GM13976 (cell line): ENCODE measurements at places on chromosomes 1 and 21.

DNA sequence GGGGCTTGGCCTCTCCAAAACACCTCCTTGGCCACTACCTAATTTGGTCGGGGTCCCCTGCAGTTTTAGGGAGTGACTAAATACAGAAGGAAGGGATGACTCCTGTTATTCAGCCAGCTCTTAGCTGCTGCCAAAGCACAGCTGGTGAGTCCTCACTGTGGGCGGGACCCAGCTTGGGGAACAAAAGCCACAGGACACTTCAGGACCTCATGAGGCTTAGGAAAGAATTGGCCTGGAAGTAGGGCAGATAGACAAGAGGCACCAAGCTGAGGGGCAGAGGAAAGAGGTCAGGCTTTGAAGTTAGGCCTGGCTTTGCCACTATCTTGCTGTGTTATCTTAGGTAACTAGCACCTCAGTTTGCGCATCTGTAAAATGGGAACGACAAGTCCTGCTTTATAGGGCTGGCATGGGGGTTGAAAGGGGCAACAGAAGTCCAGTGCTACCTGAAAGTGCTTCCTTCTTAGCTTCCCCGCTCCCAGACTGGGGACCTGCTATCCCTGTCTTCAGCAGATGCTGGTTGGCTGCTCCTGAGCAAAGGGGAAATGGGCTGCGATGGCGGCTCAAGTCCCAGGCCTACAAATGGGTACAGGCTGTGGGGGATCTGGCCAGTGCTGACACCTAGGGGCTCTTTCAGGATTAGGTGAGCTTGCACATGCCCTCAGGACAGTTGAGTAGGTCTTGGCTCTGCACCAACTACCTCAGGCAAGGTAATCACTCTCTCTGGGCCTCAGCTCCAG, 15.7 kb downstream of the IFI6 start:
- no peak for DNase-seq

DNA sequence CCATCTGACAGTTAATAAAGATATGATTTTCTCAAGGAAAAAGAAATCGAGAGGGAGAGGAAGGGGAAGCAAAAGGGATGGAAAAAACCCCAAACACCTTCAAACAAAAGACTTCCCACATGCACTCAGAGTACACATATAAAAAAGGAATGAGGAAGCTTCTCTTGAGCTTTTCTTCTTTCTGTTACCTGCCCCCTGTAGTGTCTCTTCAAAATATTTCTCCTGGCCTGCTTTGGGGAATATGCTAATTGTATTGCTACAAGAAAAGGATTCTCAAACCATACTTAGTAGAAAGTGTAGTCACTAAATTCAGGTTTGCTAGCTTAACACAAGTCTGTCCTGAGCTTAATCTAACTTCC, 58.7 kb downstream of the KIF14 start:
- peak; percentile 18 for DNase-seq

- DNase-seq: no peak
These were observed 81.1 kb downstream of the SIK1 start for GRCh38 chr21:43345746-43346409.

DNA sequence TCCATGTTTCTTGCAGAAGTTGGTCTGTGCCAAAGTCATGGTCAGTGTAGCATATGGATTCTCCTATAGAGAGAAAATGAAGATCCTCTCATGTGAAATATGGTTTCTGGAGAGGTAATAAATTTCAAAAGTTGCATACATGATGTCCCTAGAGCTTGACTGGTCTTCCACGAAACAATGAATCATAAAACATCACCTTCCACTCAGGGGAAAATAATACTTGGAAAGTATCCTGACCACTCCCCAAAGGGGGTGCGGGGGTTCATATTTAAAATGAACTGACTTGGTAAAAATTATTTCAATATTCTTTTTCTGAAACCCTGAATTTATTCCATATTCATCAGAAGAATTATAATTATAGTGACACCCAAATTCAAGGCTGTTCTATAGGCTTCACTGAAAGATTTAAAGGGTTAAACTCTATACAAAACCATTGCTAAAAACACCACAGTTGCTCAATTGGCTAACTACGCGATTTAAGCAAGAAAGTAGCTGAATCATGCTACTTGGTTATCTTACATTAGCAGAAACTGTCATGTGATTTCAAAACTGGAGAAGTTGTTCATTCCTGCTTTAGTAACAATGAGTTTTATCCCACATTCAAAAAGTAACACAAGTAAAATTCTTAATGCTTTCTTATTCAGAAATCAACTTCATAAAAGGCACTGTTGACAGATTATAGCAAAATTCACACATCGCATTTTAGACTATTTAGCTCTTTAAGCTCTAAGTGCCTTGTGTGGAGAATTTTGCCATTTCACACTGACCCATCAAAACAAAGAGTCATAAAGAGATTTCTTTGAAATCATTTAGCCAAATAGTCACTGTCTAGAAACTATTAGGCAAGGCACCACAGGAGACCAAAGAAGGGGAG, 5.3 kb downstream of the CREG1 start:
- no peak for DNase-seq

- DNase-seq: no peak
These were observed 22.6 kb downstream of the TUFT1 start for GRCh38 chr1:151562661-151563060.

DNA sequence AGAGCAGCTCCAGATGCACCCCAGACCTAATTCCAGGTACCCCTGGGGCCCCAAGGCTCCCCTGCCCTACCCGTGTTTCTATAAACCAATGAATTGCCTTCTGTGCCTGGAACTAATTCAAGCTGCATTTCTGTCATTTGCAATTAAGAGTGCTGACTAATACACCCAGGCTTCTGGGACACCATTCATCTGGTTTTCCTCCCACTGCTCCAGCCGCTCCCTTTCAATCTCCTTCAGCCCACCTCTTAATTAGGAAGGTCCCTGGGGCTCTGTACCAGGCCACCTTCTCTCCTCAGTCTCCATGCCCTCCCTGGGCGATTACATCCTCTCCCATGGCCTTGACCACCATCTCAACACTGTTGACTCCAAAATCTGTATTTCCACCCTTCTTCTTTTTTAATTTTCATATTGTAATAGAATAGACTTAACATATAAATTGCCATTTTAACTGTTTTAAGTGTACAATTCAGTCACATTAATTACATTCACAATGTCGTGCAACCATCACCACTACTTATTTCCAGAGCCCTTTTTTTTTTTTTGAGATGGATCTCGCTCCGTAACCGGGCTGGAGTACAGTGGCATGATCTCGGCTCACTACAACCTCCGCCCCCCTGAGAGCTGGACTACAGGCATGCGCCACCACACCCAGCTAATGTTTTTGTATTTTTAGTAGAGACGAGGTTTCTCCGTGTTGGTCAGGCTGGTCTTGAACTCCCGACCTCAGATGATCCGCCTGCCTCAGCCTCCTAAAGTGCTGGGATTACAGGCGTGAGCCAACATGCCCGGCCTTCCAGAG, 9.2 kb upstream of the GJB3 start:
- no peak for DNase-seq

- no peak for DNase-seq
These were observed 124.6 kb upstream of the CXADR start for GRCh38 chr21:17388226-17388625.

- no peak for DNase-seq
These were observed 3.5 kb downstream of the MYCL start for GRCh38 chr1:39898191-39898590.

DNA sequence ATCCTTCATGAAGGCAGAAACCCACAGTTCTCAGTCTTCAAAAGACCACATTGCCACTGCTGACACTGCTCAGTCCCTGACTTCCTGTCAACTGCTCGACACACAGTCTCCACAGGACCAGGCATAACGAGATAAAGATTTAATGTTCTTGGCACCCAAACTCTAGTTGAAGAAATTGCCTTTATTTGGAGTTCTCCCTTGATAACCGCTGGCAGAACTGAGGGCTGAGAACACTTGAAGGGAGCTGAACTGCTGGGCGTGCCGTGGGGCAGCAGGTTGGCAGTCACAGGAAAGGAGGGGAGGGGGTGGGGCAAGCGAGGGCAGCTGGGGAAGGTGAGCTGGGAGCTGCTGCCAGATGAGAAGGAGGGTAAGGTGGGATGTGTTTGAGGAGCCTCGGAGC, 15.9 kb downstream of the HENMT1 start:
- DNase-seq: no peak

DNA sequence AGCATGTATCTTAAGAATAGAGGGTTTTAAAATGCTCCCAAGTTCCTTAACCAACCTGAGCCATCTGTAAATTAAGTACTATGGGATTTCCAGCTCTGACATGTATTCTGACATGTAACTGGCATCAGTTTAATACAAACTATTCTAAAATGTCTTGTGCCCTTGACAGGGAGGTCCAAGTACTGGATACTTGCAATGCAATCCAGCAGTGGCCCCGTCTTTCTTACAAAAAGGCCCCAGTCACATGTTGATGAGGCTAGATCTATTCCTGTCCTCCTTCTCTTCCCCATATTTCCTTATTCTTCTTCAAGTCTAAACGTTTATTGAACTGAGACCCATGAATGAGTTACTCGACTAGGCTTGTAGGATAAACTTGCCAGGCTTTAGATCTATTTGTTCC, 46.4 kb downstream of the MRPL39 start:
- no peak for DNase-seq

DNA sequence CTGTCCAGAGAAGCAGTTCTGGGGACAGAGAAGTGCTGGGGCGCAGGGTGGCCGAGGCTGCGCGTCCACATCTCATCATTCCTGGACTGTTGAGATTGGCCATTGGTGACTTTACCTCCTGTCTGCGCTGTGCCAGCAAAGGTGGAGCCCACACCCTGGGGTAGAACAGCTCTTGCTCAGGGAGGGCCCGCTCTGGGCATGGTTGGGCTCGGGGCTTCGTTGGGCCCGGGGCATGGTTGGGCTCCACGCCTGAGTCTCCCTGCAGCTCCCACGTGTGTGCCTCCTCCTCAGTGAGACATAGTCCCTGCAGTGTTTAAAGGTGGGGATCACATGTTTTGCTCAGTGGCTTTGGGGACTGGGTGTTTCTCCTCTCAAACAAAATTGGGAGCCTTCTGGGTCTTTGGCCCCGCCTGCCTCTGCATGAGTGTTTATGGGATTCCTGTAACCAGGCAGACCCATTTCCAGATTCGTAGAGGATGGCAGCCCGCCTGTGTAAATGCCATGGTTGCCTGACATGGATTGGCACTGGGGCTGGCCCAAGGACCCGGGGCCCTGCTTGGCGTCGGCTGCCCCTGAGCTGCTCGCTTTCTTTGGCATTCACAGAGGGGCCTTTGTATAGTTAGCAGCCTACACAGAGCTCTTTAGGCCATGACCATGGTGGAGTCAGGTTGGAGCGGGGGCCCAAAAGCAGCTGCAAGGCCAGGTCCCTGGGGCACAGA, 104.6 kb downstream of the TLR5 start:
- no peak for DNase-seq

DNA sequence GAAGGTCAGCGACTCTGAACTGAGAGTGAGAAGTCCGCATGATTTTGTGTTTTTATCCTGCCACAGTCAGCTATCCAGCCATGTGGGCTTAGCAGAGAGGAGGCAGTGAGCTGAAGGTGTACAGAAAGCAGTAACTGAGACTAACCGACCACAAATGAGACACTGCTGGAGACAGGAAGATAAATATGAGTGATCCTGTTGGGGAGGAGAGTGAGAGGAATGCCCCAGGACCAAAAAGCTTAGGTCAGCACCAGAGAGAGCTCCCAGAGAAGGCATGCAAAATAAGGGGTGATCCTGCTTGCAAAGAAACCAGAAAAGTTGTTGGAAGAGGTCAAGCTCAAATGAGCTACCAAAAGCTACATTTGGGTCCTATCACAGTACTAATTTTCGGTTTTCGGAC, 63.7 kb downstream of the HLCS start:
- DNase-seq: no peak

DNA sequence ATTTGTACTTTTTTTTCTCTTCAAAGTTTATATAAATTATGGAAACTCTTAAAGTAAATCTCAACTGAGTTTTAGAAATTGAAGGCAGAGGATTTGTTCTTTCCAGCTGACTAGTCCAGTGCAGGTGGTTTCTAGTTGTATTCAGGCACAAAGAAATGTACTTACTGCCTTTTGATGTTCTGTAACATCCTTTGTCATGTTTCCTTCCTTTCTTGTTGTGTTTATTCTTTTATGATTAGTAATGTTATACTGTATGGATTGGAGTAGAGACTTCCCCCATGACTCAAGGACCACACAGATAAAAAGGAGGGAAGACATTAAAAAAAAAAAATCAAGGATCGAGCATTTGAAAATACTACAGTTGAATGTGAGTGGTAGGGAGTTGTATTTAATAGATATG, 8.0 kb downstream of the HIPK1 start:
- DNase-seq: no peak

DNA sequence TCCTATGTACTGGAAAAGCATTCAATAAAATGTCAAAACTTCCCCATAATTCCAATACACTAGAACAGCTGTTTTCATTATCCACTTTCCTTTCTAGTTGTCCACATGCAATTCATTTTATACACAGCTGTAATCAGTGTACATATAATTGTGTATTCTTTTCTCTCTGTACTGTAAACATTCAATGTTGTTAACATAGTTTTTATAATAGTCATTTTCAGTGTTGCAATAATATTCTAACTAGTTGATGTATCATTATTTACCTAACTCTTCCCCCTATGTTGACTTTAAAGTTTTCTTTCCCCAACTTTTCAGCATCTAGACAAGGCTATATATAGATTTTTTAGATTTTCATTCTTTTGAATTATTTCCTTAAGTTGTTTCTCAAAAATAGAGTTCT, 44.4 kb downstream of the DIPK1A start:
- no peak for DNase-seq

- no peak for DNase-seq
These were observed 678.0 kb upstream of the ZP4 start for GRCh38 chr1:238568735-238569134.

GRCh38 chr21:26136671-26137070, 33.9 kb downstream of the APP start:
- DNase-seq: peak; percentile 50

DNA sequence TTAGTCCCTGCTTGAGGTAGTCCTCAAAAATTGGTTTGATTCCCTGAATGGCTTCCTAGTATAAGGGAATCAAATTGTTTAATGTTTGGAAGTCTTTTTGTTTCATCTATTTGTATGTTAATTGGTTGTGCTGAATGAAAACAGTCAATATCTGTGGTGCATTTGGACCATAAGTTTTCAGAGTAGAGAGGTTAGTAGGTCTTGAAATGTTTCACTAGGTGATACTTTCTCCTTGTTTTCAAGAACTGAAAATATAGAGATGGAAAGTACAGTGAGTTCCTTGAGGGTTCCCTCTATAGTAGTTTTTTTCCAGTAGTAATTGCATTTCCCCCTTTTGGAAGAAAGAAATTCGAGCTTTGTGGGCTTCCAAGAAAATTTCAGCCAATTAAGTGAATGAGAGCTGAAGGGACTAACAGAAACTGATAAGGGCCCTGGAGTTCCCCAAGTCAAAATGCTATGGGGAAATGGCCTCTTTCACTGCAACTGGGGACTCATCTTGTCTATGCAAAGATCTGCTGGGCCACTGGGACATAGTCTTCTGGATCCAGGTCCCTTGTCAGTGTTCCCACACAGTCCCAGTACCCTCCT, 18.6 kb upstream of the CEP350 start:
- peak; percentile 44 for DNase-seq

DNA sequence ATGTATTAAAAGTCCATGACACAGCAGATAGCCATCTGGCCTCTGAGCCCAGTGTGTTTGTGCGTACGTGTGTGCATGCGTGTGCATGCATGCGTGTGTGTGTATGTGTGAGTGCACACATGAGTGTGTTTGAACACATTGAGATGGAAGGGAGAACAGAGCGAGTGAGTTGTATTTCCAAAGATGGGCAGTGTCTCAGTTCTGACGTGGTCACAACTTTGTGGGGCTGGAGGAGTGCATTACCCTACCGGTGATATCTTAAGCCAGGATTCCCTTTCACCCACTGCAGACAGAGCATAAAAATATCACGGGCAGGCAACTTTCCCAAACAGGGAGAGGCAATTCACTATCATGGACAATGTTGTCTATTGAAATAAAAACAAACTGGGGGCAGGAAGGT, 27.8 kb downstream of the IRF2BP2 start:
- no peak for DNase-seq
